ENCODE measurements at places on chromosomes 2 and 18.

- DNase-seq, result no peak
These were observed 263.7 kb downstream of the ETAA1 start for GRCh38 chr2:67660871-67661270.

- DNase-seq, result no peak
These were observed 31.5 kb upstream of the REG3A start for GRCh38 chr2:79191081-79191480.

DNA sequence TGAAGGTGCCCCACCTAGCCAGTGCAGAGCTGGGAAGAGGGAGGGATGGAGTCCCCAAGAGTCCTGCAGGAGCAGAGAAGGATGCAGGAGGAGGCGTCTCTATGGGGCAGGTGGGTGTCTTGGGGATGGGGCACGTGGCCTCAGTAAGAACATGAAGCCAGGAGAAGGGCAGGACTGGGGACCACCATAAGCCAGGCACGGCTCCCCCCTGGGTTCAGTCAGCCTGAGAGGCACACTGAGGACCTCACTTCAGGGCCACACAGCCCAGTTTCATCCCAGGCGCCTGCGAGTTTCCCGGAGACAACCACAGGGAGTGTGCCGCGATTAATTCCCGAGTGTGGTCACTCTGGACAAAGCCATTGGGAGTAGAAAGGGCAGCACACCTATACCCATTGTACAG is 120.3 kb downstream of the GYPC start:
- DNase-seq, result no peak

- DNase-seq, result no peak
These were observed 200.1 kb downstream of the BCL11A start for GRCh38 chr2:60353406-60353800.

- peak; percentile 24 for DNase-seq
These were observed 1.1 kb downstream of the TLK1 start for GRCh38 chr2:171159372-171160118.

DNA sequence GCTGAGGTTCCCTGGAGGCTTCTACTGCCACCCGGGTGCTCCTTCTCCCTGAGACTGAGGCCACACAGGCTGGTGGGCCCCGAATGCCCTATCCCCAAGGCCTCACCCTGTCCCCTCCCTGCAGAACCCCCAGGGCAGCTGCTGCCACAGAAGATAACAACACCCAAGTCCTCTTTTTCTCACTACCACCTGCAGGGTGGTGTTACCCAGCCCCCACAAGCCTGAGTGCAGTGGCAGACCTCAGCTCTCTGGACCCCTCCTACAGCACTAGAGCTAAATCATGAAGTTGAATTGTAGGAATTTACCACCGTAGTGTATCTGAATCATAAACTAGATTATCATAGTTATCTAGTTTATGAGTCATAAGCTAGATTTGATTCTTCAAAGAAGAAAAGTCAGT is 7.3 kb upstream of the CENPA start:
- no peak for DNase-seq

DNA sequence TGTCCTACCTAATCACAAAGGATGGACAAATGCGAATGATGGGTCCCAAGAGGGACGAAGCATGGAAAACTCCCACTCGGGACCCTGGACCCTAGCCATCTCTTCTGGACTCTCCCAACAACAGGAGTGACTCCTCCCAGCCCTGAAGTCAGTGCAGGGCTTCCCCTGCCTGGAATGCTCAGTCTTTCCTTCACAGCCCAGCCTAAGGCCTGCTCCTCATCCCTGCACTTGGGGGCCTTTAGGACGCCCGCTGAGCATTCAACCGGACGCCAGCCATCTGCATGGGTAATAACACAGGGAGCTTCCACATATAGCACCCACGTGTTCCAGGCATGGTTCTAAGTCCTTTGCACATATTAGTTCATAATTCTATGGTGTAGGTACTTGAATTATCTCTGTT is 237.5 kb downstream of the KLHL29 start:
- no peak for DNase-seq

DNA sequence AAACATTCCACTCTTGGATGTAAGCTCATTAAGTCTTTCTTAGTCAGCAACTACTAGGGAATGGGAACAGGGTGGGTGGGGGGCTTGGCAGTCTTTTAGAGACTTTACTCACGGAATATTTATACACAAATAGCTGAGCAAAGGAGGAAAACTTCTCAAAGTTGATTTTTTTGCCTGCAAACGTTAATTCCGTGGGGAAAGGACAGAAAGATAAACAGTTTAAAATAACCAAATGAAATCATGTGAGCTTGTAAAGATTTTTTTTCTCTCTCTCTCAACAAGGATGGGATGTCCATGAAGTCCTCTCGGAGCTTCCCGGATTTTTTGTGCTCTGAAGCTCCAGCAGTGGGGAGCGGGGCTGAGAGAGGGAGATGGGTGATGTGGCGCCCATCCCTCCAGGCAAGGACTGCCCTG is 32.2 kb upstream of the MAT2A start:
- no peak for DNase-seq

- DNase-seq, result no peak
These were observed 356.2 kb downstream of the ZNF521 start for GRCh38 chr18:24995755-24996154.

DNA sequence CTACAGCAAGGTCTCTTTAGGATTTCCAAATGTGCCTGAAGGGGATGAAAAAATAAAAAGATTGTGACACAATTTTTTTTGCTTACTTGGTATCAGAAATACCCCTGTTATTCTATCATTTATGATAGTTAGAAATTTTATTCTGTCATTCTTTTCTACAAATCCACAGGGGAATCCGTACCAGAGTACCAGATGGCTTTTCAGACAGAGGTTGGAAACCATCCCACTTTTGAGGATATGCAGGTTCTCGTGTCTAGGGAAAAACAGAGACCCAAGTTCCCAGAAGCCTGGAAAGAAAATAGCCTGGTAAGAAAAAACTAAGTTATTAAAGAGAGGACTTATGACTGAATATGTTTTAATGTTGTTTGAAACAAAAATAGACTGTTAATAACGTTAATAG is 92.6 kb upstream of the FAM117B start:
- no peak for DNase-seq

DNA sequence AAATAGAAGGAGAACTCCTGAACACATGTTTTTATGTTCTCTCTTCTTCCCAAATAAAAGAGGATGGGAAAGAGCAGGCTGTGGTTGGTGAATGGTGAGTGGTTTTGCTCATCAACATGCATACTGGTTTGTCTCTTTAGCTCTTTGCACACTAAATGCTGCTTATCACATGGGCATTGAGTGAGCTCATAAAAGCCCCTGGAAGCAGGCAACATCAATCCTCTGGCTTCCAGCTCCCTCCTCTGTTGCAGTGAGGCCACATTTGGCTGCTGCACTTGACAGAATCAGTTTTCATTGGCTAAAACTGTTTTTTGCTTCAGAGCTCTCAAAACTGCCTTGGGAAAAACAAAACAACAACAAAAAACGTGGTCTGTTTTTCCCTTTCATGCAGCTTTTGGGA is 1308.2 kb upstream of the NRXN1 start:
- no peak for DNase-seq

DNA sequence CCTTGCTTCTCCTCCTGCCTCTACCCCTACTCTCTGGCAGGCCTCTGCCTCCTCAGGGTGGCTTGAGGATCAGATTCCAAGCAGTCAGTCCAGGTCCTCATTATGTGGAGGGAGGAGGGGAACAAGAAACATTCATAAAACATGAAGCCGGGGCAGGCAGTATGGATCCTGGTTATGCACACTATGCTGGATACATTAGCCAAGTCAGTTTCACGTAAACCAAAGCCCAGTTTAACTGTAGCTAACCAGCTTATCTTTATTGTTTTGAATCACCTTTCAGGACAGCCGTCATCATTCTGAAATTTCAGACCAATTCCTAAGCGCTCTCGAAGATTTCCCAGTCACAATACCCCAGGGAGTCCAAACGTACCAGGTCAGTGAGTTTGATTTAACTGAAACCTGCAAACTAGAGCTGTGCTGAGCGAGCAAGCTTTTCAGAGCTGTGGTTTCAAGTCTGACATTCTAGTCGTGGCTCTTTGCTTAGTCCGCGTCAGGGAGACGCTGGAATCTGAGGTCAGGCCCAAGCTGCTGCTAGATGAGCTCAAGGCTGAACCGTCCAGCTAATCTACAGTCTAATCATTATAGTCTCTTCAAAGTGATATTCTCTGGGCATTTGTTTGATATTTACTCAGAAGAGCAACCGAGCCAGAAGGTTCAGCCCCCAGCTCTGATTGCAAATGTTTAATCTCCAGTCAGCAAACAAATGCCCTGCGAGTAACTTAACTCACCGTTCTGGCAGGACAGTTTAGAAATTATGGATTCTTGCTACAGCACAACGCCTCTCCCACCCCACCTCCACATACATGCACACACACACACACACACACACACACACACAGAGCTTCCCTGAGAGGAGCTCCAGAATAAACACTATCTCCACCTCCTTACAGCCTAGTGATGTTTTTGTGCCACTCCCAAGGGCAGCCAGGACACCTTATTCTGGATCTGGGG is 63.8 kb upstream of the BZW1 start:
- no peak for DNase-seq

DNA sequence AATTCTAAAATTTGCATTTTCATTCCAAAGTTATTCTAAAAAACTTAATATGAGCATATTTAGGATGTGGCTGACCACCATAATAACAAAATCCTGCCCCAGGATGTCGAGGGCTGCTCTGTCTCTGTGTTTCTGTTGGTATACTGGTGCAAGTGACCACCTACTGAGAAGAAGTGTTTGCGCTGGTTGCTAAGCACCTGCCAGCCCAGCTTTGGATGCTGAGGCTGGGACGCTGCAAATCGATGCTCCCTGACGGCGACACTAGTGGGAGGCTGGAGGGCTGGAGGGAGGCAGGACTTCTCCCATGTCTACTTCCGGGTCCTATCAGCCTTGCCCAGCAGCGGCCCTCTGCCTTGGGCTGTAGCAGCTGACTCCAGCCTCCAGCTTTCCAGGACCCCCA is 45.0 kb downstream of the LAMA1 start:
- DNase-seq, result no peak

- no peak for DNase-seq
These were observed 77.1 kb downstream of the CMPK2 start for GRCh38 chr2:6788614-6789013.

DNA sequence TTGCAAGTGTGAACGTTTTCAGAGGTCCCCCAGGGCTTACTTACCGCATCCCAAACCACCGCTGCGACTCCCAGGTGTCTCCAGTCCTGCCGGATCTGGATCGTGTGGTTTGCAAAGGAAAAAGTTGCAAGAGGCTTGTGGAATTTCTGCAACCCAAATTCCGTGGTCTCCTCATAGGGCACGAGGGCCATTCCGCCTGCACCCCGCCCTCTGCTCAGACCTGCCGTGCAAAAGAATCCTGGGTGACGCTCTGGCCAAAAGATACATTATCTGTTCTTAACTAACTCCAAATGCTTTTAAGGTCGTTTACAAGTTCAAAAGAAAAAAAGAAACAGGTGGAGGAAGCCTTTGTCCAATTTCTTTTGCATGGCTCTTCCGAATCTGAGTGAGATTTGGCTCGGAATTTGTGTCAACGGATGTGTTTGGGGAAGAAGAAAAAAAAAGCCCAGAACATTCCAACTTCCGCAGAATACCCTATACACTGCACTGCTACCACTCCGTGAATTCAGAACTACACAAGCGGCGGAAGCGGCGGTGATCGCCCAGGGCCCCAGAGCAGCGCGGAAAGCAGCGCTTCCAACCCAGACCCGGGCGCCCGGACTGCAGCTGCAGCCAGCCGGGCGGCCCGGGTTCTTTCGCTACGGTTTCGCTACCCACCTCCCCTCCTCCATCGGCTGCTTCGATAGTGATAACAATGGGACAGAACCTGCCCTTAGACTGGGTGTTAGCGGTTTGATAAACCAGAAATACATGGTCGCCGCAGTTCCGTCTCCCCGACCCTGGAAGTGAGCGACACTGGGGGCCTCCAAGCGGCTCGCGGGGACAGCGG is 795 bp downstream of the METTL21A start:
- DNase-seq, result peak; percentile 31

DNA sequence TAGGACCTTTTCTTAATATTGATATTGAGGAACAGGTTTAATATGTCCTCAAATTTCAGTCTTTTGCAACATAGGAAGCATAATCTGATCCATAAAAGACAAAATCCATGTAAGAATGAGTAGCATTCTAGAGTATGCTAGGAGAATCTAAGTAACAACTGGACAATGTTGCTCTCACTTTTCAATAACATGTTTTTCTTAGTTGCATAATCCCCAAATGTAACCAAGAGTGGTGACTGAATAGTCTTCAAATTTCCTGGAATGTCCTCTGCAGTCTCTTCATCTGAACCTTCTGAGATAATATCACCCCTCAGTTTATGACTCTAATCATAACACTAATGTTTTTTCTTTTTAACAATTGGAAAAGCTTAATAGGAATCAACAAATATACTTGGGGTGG is 110.0 kb upstream of the ZEB2 start:
- no peak for DNase-seq

- peak; percentile 8 for DNase-seq
These were observed 19.2 kb upstream of the TMEM177 start for GRCh38 chr2:119659601-119660342.

DNA sequence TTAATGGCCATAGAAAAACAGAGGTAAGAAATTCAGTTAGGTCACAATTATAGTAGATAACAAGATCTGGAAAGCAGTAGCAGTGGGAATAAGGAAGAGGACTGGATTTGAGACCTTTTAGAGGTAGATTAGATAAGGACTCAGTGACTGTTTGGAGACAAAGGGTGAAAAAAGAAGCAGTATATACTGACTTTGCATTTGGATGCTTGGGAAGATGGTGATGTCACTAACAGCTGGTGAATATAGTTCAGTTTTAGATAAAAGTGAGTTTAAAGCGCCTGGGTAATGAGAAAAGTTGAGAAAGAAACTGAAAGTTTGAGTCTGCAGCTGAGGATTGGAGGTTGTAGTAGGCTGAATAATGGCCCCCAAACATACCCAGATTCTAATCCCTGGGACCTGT is 32.8 kb upstream of the TMEM17 start:
- no peak for DNase-seq

DNA sequence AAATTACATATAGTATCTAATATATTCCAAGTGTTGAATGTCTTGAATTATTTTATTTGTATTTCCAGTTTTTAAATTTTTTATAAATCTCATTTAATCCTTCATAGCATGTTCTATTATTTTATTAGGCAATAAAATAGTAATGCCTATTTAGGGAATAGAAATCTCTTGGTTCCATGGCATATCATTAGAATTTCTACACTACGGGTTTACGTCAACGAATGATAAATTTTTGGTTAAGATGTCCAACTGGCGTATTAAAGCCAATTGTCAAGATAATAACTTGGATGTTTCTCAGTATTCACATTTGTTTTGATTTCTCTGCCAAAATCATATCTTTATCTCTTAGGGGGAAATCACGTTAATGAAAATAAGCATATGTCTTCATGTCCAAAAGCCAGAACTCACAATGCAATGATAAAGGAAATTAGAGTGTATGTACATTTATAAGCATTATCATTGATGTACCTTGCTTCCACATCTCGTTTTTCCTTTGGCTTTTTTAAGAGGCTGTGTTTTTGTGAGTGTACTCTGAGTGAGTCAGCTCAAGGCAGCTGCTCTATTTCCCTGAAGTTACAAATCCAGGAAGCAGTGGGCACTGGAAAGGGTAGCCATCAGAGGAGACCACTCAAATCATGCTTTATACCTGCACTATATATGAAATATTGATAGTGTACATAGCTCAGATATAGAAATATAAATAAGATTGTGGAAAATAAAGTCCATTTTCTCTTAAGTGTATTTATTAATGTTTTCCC is 115.8 kb upstream of the PDE1A start:
- no peak for DNase-seq

All from DMS153 (cell line).